Stimulated activated CD8-positive, alpha-beta memory T cell treated with anti-CD3 and anti-CD28 coated beads, Interleukin-15, amount 100 ng/mL, for 48 hours (primary cell): ENCODE measurements at places on chromosomes 11 and 22.

DNA sequence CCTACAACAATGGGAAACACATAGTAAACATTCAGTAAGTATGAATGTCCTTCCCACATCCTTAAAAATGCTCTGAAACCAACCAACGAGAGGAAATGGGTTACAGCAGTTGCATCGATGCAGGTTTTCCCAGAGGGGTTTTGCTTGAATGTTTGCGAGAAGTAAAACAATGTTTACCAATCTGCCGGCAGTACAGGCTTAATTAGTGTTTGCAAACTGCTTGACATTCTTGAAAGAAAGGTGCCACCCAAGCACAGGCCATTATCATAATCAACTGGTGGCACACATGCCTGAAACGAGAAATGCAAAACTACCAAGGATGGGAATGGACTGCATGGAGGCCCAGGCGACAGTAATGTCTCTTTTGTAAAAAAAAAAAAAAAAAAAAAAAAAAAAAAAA is 27.1 kb upstream of the OPCML start:
- DNase-seq = no peak

DNA sequence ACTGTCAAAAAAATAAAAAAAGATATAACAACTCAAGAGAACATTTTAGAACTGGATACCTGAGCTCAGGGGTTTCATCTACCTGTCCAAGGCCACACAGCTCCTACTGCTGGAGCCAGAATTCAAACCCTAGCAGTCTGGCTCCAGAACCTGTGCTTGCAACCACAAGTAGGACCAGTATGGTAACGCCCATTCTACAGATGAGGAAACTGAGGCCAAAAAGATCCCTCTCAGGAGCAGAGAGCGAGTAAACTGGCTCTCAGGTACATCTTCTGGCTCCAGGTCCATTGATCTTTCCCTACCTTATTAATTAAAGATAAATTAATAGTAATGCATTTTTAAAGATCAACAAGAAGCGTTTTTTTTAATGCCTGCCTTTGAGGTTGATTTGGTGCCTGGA is 19.2 kb downstream of the P2RX3 start:
- DNase-seq = no peak

DNA sequence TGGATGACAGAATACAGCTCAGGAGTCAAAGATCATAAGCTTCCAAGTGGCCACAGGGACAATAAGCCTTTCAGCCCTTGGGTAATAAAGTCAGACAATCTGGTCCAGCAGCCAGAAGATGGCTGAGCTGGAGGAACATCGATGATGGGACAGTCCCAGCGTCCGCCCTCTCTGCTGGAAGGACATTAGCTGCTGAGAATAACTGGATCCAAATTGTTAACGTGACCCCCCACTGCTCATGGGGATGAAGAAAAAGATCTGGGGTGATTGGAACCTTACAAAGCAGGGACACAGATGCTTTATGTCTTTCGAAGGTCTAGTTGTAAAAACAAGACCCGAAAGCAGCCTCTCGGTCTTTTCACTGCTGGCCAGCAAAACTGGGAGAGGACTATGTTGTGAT is 71.0 kb downstream of the IGLL5 start:
- no peak for DNase-seq

- DNase-seq = no peak
Measured at GRCh38 chr11:12388939-12389670, 11.7 kb downstream of the PARVA start.

DNA sequence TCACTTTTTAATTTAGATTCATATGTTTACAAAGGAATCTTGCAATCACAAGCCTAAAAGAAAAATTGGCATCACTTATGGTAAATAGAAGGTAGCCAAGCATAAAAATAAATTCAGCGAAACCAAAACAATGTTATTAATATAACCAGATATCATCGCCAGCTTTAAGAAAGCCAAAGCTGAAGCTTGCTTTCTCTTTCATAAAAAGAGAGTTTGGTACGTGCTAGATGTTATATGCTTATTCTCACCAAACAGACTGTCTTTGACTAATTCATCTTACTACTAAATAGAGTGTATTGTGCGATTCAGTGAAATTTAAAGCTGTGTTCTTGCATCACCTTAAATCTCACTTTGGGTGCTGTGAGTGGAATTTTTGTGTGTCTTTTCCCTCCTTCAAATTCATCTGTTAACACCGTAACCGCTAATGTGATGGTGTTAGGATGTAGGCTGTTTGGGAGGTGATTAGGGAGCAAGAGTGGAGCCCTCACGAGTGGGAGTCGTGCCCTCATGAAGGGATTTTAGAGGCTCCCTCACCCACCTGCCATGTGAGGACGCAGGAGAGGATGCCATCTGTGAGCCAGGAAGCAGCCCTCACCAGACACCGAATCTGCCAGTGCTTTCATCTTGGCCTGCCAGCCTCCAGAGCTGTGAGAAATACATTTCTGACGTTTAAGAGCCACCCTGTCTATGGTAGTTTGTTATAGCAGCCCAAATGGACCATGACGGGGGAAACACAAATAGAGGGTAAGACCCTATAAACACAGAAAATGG is 134.1 kb upstream of the TMEM45B start:
- no peak for DNase-seq

- DNase-seq = no peak
Measured at GRCh38 chr22:31950226-31950625, 5.9 kb downstream of the YWHAH start.

GRCh38 chr11:133343951-133344350 is 188.3 kb downstream of the OPCML start:
- DNase-seq = no peak

DNA sequence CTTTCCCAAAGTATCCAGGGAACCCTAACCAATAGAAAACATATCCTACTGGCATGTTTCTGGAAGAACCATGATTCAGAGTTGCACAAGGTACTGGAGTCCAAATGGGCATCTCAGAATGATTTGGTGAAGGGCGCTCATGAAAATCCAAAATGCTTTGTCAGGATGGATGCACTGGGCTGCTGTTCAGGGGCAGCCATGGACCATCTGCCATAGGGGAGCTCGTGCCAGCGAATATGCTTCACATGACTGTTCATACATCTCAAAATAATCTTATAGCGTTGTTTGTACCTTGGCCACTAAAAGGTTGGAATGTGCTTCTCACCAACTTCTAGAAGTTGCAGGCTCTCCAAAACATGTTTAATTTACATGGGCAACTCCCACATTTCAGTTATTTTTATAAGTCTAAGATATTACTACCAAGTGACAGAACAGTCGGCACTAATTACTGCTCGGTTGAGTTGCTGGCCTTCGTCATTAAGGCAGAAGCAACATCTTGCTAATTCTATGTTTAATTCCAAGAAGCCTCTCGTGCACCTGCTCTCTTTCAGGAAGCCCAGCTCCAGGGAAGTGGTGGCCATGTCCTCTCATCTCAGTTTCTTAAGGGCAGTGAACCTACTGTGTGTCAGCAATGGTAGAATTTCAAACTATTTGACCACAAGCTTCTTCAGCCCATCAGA is 1497.7 kb downstream of the TBC1D22A start:
- DNase-seq = no peak

- no peak for DNase-seq
Measured at GRCh38 chr11:85806876-85807275, 4.1 kb downstream of the SYTL2 start.

- no peak for DNase-seq
Measured at GRCh38 chr11:36567694-36568093, at the start of gene RAG1. TSS of gene RAG1 (plus strand) at chr11:36568007. CDS start at chr11:36573305, 5,298 bp downstream.

DNA sequence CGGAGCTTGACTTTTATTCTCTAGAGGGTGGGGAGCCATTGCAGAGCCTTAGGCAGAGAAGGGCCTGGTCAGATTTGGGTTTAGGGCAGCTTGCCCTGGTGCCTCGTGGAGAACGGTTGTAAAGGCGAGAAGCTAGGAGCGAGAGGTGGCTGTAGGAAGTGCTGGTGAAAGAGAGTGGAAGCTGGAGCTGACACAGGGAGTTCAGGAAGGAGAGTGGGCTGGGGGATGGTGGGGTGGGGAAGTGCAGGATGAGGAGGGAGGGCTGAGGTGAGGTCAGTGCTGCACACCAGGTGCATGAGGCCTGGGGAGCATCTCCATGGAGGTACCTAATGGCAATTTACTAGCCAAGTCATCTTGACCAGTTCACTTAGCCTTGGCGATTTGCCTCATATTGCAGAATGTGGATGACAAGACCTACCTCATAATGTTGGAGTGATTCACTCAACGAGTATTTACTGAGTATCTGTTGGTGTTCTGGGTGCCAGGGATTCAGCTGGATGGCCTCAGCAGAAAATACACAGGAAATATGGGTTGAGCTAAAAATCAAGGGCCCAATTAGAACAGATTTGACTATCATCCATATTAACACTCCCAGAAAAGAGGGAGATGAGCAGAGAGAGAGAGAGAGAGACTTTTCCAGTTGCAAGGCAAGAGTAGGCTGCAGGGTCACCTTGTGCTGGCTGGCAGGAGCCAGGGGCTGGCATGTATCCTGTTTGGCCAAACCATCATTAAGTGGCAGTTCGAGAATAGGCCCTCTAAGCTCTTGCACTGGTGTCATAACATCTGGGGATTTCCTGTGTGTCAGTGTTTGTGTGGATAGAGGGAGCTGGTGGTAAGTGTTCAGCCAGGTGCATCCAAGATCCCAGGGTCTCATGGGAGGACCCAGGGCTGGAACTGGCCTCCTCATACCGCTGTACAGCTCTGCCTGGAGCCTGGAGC is 44.4 kb upstream of the CLDN5 start:
- no peak for DNase-seq

- no peak for DNase-seq
Measured at GRCh38 chr11:2770096-2770751, 70.4 kb upstream of the KCNQ1OT1 start.

- DNase-seq = no peak
Measured at GRCh38 chr22:36913427-36914389, at the start of gene CSF2RB. TSS of gene CSF2RB (plus strand) at chr22:36913628. CDS start at chr22:36922208, 8,580 bp downstream.

DNA sequence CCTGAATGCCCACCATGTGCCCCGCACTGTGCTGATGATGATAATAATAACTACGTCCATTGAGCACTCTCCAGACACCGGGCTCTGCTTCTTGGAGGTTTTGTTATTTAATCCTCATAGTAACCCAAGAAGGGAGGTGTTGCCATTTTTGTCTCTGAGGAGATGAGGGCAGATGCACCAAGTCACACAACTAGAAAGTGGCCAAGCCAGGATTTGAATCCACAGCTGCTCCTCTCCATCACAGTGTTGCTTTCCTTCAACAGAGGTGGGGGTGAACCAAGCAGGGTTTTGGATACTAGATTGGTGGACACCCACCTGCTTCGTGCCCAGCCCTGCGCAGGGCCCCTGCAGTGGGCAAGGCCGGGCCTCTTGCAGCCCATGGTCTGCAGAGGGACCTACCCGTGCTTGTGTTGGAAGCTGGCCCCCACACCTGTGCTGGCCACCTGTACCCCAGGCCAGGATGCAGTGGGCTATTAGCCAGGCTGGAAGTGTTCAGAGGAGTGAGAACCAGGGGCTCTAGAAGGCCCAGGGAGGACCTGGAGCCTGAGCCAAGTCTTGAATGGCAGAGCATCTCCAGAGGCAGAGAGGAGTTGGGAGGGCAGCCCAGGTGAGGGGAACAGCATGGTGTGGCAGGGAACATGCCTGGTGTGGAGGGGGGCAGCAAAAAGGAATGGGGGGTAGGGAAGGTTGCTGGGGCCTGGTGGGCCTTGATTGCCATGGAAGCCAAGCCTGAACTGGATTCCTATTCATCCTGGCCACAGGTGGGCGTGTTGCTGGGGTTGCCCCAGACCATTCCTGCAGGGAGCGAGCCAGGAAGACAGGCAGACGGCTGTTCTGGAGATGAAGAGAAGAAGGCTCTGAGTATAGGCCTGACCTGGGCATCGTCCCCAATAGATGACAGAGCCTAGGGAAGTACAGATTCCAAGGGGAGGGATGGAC is 2.7 kb upstream of the DPP3 start:
- no peak for DNase-seq

- no peak for DNase-seq
Measured at GRCh38 chr11:71086687-71087258, 165.6 kb downstream of the SHANK2 start.

DNA sequence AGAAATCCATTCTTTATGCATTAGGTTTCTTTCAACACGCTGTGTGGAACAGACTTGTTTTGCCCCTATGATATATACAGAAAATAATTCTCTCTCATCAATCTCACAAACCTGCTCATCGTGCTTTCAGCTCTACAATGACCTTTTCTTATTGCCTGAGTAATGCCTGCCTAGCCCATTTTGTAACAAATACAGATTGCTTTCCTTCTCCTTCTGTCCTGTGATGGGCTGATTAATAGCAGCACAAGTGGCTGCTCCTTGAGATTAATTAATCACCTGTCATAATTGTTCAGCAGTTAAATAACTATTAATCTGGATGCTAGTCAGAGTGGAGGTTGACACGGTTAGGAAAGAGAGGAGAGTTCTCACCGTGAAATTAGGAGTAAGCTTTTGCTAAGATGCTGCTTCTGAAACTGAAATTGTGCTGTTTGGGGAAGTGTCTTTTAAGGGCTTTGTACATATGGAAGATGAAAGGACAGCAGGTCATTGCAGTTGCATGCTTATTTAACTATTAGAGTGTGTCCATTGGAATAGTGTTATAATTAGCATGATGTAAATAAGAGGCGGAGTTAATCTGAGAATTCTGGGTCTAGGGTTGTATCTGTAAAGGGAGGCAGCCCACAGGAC is 1430.5 kb downstream of the FAM181B start:
- no peak for DNase-seq

DNA sequence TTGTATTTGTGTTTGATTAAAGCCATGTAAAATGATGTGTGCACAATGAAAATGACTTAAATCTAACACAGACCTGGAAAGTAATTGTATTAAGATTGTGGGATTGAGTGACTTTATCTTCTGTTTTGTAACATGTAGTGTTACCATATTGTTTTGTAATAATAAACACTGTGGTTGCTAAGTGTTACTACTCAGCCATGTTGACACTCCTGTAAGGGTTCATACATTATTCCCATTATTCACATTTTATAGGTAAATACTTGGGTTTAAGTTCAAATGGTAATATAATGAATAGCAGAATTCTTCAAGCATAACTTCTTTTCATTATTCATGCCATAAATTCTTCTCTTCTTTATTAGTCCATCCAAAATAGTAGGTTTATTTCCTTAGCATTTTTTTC is 69.0 kb downstream of the ZC3H12C start:
- DNase-seq = no peak

- DNase-seq = no peak
Measured at GRCh38 chr11:35104655-35105054, 34.3 kb upstream of the CD44 start.

DNA sequence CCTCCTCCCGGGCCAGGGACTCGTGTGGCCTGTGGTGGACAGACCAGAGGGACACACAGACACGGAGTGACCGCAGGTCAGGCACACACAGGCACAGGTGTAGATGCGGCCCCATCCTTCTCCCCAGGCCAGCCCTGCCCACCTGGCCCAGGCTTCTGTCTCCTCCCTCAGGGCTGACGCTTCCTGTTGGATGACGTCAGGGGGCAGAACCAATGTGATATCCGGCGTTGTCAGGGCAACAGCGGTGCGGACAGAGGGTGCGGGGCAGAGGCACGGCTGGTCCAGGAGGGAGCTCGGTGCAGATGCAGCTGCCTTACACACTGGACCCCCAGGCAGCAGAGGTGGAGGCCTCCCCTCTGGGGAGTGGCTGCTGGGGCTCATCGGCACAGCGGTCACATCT is 2.9 kb upstream of the TUBGCP6 start:
- no peak for DNase-seq

DNA sequence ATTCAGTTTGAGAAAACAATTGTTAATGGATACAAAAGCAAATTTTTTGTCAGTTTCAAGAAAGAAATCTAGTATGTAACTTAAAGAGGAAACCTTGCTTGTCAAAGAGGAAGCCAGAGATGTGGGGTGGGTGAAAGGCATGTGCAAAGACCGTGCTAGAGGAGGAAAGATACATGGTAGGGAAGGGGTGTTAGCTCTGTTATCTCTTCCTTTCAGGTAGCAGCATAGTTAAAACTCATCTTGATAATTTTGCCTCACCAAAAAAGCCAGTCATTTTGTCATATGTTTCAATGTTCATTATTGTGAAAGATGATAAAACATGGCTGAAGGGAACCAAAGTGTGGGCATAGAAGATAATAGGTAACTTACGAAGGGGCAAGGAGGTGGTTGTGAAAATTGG is 2.6 kb upstream of the MS4A2 start:
- DNase-seq = no peak
